Peyer's patch (tissue), 4 donors: ENCODE measurements at places on chromosomes 7 and 10.

DNA sequence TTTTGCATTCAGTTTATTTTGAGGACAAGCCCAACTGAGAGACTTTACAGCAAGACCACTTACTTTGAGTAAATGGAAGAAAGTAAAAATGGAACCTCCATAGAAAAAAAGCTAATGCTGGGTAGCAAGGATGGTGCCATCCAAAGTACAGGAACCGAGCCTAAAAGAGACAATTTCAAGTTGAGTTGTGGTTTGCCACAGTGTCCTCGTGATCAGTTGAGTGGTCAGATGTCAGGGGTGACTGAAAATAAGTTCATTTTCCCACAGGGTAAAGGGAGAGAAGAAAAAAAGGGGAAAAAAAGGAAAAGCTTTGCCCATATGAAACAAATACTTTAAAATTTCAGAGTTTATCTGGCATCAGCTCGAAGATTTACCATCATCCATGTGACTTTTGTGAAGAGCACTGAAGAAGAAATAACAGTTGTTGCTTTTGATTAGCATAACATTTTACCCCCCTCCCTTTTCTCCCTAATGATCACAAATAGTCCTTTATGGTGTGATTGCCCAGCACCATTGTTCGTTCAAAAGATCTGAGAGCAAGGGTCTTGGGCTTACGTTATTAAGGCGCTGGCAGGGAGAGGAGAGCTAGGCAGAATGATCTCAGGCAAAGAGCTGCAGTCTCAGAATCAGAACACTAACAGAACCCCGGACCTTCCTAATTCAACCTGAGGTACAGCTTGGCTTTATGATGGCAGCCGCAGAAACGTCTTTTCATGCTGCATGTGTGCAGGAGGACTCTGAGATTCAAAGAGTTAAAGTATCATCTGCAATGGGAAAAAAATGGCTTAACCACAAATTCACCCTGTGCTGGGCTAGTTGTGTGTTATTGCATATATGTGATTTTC is 338.1 kb downstream of the RNLS start:
- no peak for DNase-seq

- no peak for DNase-seq
Measured at GRCh38 chr7:36881233-36881874, 157.1 kb upstream of the AOAH start.

DNA sequence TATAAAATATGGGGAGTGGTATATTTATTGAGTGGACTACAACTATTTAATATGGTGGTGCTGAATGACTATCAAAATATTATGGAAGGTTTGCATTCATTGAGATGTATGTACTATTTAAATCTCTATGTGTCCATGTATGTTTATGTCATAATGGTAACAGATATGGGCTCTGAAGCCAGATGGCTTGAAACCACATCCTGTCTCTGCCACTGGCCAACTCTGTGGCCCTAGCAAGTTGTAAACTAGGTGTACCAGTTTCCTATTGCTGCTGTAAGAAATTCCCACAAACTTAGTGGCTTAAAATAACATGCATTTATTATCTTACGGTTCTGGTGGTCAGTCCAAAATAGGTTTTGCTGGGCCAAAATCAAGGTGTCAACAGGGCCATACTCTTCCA is 198.1 kb upstream of the NFE2L3 start:
- DNase-seq: no peak

- no peak for DNase-seq
Measured at GRCh38 chr10:804787-805619, 115.5 kb upstream of the DIP2C start.

DNA sequence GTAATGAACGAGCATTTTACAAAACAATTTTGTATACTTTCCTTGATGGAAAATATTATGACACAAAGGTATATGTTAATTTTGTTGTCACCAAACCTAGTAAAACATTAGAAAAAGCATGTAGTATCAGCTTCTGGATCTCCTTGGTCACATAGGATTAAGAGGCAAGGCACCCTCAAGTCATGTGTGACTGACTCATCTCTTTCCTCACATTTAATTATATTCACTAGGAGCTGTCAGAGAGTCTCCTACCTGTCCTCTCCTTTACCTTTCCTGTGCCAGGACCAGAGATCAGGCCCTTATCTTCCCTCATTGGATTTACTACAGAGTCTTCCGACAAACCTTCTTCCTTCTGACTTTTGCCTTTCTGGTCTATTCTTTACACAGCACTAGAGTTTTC is 111.3 kb upstream of the RPA3 start:
- DNase-seq: no peak

DNA sequence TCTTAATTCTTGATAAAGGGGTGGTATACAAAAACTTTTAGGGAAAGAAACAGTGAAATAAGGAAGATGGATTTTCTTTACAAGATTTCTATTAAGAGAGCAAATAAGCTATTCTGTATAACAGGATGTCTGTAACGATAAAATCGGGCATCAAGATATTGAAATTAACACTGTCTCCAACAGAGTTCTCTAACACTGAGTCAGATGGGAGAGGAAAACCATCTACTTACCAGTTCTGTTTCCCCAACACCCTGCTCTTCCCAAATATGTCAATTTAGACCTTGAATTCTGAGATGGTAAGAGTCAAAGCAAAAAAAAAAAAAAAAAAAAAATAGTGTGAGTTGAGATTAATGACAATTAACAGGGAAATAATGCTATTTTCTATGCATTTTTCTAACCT is 23.0 kb downstream of the SMURF1 start:
- DNase-seq: no peak

DNA sequence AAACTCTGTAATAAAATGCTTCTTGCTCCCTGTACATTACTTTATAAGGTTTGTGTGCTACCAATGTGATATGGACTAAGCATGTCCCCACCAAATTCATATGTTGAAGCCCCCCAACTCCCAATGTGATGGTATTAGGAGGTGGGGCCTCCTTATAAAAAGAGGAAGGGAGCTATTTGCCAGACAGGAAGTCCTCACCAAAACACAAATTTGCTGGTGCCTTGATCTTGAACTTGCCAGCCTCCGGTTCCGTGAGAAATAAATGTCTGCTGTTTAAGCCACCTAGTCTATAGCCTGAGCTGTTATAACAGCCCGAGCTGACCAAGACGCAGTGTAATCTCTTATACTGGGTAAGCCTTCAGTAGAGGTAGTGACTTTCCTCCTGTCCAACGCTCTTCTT is 114.5 kb downstream of the INHBA start:
- no peak for DNase-seq

DNA sequence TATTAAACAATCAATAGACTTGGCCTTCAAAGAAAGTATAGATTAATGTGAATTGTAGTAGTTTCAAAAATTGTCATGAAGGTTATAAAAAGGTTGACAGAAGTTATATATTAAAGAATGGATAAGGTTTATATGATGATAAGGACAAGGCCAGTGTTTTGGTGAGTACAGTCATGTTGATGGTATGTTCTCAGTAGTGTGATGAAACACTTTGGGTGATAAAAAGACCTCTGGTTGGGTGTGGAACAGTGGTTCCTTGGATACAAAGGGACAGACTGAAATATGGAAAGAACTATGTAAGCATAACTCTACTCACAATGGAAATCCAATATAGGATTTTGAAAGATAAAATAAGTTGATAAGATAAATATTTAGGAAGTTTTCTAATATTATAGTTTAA is 866.3 kb downstream of the ANKRD7 start:
- no peak for DNase-seq

GRCh38 chr7:92909686-92910475 is 73.5 kb upstream of the CDK6 start:
- DNase-seq: no peak

GRCh38 chr10:101031796-101032636 is 982 bp downstream of the SFXN3 start:
- DNase-seq: peak; percentile 94

DNA sequence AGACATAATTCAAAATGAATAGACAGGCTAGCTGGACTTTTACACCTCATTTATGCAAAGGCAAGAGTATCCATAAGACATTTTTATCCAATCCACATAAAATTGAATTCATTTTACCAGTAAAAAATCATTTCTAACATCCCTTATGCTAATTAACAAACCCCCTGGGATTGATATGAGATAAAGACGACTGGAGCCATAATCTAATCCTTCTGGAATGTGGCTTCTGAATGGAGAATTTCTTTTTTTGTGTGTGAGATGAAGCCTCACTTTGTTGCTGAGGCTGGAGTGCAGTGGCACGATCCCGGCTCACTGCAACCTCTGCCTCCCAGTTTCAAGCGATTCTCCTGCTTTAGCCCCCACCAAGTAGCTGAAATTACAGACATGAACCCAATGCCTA is 90.4 kb downstream of the AKR1D1 start:
- no peak for DNase-seq

DNA sequence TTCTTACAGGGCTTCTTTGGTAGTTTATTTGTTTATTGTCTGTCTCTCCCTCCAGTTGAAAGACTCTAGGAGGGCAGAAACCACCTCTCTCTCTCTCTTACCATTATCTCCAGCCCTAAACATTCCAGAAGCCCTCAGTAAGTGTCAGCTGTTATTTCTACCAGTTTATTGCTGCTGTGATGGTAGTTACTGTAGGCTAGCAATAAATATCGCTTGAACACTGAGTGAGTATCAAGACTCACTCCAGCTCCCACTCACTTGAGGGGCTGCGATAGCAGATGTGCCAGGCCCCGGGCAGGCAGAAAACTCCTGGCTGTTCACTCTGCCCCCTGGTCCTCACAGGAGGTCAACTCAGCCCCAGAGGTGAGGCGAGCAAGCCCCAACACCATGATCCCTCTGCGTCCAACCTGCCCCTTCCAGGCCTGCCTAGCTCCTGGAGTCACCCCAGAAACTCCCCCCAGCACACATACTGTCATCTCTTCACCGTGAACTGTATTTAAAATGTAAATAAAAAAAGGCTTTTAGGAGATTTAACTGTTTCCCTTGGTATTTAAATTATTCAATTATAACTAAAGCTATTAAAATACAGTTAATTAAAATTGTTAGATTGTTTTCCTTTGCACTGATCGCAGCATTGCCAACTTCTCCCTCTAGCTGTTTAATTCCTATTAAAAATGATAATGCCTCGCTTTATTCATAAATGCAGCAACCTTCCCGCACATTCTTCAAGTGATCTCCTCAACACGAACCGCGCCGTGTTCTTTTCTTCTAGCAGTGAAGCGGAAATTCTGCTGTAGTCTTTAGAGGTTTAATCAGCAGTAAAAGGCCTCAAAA is 321.1 kb upstream of the ZMIZ1 start:
- no peak for DNase-seq

DNA sequence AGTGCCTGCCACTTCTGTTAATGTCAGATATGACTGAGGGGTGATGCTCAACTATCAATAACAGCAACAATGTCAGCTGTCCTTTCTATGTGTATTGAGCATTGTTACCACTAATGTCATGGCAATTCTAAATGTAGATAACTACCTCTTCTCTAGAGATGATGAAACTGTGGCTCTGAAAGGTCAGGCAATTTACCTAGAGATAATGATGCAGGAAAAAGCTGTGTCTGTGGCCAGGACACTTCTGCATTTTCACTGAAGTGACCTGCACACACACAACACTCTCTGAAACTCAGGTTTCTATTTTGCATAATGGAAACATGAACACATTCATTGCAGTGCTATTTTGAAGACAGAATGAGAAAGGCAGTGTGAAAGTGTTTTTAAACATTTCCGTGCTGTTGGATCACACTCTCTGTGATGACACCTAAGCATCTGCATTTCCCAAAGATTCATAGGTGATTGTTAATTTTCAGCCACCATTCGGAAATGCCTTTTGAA is 148.2 kb downstream of the KCND2 start:
- DNase-seq: no peak
